ENCODE measurements at places on chromosomes 2 and 18. TPM values are rescaled to one million over a fixed set of nuclear protein-coding genes. Genes with fewer than 3 reads are reported as not detected.

GRCh38 chr2:171718720-171719119 is 31.5 kb downstream of the DYNC1I2 start:
- DNase-seq = no peak

DNA sequence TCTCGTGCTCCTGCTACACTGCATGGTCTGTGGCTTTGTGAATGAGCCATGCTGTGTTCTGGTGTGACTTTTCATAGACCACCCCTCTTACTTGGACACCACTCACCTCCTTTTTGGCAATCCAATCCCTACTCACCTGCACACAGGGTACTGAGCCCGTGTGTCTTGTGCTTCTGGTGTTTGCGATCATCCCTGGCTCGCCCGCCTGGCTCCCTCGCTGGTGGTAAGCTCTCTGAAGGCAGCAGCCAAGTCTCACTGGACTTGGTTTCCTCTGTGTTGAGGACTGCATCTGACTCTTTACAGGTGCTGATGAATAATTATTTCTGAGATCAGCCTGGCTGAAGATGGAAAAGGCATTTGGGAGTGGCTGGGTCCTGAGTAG is 276.8 kb downstream of the TSN start:
- DNase-seq = no peak

GRCh38 chr2:149331023-149331400 is 625 bp downstream of the LYPD6 start:
- DNase-seq = no peak

DNA sequence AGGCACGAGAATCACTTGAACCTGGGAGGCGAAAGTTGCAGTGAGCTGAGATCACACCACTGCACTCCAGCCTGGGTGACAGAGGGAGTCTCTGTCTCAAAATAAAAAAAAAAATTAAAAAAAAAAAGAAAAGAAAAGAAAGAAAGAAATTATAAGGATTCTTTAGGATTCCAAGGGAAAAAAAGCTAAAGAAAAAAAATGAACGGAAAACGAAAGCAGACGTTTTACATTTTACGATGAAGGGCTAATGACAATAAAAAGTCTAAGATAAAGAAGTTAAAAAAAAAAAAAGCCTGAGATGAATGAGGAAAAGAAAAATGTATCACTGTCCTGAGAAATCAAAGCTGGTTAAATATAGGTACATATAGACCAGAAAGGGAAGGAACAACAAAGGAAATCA is 58.5 kb downstream of the SOS1 start:
- DNase-seq = no peak

Gene IMPA2
- polyA plus RNA-seq = 97.2 TPM

DNA sequence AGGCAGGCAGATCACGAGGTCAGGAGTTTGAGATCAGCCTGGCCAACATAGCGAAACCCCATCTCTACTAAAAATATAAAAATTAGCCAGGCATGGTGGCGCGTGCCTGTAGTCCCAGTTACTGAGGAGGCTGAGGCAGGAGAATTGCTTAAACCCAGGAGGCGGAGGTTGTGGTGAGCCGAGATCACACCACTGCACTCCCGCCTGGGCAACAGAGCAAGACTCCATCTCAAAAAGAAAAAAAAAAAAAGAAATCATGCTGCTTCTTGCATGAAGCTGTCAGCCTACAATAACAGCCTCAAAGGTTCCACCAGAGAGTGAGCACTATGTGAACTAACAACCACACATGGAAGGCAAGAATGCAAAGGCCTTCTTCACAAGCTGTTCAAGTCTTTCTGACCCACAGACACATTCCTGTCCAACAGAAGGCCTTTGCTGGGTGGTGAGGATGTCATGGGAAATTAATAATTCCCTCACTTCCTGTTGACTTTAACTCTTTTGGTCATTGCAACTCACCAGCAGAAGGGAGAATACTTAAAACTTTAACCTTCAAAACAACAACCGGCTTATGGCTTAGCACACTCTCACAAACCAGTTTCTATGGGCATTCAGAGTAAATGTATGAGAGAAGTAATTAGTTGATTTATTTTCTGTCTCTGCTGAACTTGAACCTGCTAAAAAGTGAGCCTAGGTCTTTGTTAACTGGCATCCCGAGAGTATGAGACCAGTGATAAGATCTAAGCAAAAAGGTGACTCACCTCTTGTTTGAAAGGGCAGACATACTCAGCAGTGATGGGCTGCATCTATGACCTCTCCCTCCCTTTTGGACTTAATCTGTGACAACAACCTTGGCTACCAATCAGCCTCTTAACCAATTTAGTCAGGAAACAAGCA is 11.8 kb downstream of the PLEKHM3 start:
- DNase-seq = no peak

Gene TMEM37
- polyA plus RNA-seq = 72.9 TPM

Gene CNTNAP5
- polyA plus RNA-seq = not detected

DNA sequence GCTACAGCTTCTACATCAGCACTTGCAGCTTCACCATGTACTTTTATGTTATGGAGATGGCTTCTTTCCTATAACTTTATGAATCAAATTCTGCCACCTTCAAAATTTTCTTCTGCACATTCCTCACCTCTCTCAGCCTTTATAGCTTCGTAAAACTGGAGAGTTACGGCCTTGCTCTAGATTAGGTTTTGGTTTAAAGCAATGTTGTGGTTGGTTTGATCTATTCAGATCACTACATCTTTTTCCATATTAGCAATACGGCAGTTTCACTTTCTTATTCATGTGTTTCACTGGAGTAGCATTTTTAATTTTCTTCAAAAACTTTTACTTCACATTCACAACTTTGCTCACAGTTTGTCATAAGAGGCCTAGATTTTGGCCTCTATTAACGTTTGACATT is 242.9 kb upstream of the GYPC start:
- DNase-seq = no peak

Gene SFTPB
- 0.11 TPM for polyA plus RNA-seq

Gene RPE
- 66.8 TPM for polyA plus RNA-seq

GRCh38 chr2:209662021-209662420 is 109.6 kb upstream of the UNC80 start:
- no peak for DNase-seq

GRCh38 chr2:121118951-121119350 is 166.1 kb downstream of the TFCP2L1 start:
- DNase-seq = no peak

DNA sequence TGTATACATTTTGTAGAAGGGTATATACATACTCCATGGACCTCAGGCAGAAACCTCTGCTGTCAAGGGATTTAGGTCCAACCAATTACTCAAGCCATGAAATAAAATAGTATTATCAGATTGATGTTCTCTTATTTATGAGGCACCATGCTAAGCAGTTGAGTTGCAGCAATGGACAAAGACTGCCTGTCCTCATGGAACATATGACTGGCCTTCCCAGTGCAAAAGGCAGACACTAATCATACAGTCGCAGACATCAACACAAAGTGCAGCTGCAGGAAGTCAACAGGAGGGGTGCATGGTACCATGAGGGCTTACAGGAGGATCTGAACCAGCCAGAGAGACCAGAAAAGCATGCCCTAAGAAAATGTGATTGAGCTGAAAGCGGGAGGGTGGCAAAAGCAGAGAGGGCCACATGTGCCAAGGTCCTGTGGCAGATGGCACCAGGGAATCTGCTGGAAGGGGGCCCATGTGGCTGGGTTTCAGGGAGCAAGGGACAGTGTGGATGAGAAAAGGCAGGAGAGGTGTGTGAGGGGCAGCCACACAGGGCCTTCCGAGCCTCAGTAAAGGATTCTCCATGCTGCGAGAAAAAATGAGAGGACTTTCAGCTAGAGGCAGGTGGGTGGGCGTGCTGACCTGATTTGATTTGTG is 61.4 kb upstream of the RNF152 start:
- DNase-seq = no peak

- no peak for DNase-seq
Observed at GRCh38 chr2:28955467-28955866, 25.6 kb upstream of the TOGARAM2 start.

DNA sequence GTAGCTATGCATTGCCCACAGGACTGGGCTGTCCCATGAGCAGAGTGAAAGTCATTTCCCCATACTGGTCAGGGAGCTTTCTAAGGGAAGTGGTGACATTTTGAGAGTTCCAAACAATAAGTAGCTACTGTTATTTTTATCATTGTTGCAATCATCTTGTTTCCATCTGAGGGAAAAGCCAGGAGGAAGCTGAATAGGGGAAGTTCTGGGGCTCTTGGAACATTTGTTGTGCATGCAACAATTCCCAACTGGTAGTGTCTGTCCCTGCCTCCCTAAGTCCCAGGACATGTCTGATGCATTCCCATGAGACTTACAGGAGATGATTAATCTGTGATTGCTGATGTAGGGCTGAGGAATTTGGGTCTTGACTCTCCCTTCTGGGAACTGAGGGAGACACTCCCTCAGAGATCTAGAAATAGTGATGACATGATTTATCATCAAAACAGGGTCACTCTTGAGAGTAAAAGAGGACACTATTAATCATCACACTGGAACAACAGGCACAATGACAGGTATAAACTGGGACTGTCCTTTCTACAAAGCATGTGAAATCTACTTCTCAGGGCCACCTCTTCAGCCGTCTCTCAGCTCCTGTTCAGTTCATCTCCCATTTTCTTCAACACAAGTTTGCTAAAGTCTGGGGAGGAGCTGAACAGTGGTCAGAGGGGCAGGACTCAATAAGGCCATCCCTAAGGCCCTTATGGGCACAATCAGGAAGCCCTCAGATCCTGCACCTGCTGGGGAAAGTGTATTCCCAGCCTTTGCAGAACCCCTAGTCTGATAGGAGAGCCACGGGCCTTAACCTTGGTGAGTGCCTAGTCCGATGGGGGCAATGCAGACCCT is 28.0 kb upstream of the MARCO start:
- DNase-seq = no peak

Gene IL1RL1
- 1.00 TPM for polyA plus RNA-seq

Gene RTP5
- not detected for polyA plus RNA-seq

Gene C2orf81
- polyA plus RNA-seq = 4.6 TPM

DNA sequence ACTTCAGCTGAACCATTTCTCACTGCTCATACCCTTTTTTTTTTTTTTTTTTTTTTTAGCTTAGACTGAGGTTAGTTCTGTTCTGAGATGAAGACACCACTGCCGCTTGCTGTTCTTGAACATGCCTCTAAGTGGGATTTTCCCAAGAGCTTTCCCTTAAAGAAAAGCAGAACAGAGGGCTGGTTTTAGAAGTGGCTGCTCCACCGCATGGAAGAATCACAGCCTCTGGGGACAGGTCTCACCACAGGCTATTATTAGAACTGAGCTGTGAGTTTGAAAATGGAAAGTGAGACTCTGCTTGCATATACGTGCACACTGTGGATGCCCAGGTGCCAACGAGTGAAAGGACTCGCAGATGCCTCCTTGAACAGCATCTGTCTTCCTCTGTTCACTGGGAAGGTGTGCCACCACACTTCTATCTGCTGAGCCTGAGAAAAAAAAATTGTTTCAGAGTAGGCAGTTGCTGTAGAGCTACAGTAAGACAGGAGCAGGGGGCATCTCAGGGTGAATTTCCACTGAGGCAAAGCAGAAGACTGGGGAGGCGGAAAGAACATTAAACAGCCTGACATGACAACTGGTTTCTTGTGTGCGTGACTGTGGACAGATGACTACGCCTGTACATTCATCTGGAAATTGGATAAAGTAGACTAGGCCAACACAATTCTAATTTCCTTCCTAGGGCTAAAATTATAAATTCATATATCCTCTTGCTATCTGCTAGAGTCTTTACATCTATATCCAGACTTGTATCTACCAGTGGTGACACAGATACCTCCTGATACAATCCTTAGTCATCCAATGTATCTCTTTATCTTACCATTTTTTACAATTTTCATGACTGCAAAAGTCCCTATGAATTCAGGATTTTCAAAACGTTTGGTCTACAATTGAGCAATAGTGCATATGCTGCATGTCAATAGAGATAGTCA is 1045.7 kb upstream of the CELF4 start:
- no peak for DNase-seq

GRCh38 chr2:195027947-195028346 is 629.1 kb upstream of the SLC39A10 start:
- no peak for DNase-seq

- DNase-seq = no peak
Observed at GRCh38 chr2:74504591-74504990, 2.9 kb downstream of the PCGF1 start.

Gene SPP2
- not detected for polyA plus RNA-seq

Gene ERCC3
- 64.2 TPM for polyA plus RNA-seq

Gene ZFP36L2
- 96.0 TPM for polyA plus RNA-seq

DNA sequence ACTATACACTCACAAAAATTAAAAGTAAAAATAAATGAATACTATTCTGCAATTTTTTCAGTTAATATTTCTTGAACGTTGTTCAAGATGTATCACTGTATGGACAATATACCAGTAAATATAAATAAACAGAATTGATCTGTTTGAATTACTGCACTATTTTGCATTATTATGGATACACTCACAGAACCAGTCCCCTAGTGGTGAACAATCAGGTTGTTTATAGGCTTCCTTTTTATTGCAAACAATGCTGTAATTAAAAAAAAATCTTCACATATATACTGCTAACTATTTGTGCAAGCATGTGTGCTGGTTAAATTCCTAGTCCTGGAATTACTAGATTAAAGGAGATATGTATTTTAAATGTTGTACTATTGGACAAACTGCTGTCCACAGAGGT is 306.0 kb downstream of the FBXO15 start:
- DNase-seq = no peak

GRCh38 chr2:5668682-5669250 is 23.4 kb upstream of the SOX11 start:
- DNase-seq = no peak

Gene IL36G
- not detected for polyA plus RNA-seq

Gene AKAIN1
- not detected for polyA plus RNA-seq

DNA sequence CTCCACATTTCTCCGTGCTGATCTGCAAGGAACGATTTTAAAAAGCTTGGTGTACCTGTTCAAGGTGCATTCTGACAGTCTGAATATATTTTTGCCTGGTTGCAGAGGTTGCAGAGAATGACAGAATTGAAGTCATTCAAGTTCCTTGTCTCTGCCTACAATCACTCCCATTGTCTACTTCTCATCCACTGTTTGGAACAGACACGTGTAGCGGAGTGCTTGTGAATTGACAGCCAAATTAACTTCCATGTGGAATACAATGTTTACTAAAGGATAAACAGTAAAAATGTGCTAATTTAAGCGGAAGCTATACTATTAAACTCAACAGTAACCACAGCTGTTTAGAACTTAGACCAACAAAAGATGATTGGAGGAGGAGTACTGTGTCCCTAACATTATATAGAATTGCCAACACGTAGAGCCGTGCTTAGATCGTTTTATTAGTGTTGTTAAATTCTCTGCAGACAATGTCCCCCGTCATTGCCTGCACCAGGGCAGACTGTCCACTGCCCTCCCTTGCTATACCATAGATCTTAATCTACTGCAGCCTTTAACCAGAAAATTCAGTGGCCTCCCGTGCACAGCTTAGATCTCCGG is 87.3 kb upstream of the ZCCHC2 start:
- DNase-seq = no peak

- no peak for DNase-seq
Observed at GRCh38 chr2:223315813-223316212, 263.8 kb downstream of the KCNE4 start.

GRCh38 chr2:202065876-202066275 is 7.2 kb upstream of the KIAA2012 start:
- DNase-seq = no peak

GRCh38 chr2:231530099-231531011 is at the start of gene NMUR1:
TSS of gene NMUR1 (minus strand) at chr2:231530445. CDS start at chr2:231530361, 84 bp downstream.
- no peak for DNase-seq
